ENCODE measurements at places on chromosomes 3 and 15. TPM values are rescaled to one million over a fixed set of nuclear protein-coding genes. Genes with fewer than 3 reads are reported as not detected.

The RAB6B gene
- 43.2 TPM for total RNA-seq

The CXCR6 gene
- not detected for total RNA-seq

The TRPM1 gene
- not detected for total RNA-seq

The LDHAL6B gene
- not detected for total RNA-seq

The MED12L gene
- total RNA-seq: 6.1 TPM

The EXD1 gene
- 1.2 TPM for total RNA-seq

The LRRN1 gene
- 24.9 TPM for total RNA-seq

The FEZF2 gene
- total RNA-seq: 12.2 TPM

The GOLGA8Q gene
- not detected for total RNA-seq

The RARRES1 gene
- 4.5 TPM for total RNA-seq

The CPA3 gene
- total RNA-seq: not detected

The HES1 gene
- total RNA-seq: 14.7 TPM

The EFHB gene
- 0.41 TPM for total RNA-seq

The DPPA2 gene
- not detected for total RNA-seq

The SAMMSON gene
- not detected for total RNA-seq

The CCDC71 gene
- 17.9 TPM for total RNA-seq

The DNAJB8 gene
- total RNA-seq: not detected

The GOLGA8K gene
- total RNA-seq: 0.41 TPM

The LARP6 gene
- total RNA-seq: 16.3 TPM

The PRR20G gene
- not detected for total RNA-seq

The CNTN3 gene
- total RNA-seq: 50.1 TPM

The DIS3L gene
- 43.2 TPM for total RNA-seq

The NRROS gene
- 0.82 TPM for total RNA-seq

The VPS33B gene
- total RNA-seq: 15.5 TPM

The PIF1 gene
- total RNA-seq: 0.82 TPM

The SPINK8 gene
- not detected for total RNA-seq

The ADAMTSL3 gene
- 17.1 TPM for total RNA-seq

The IL17RB gene
- total RNA-seq: 1.6 TPM

The NCEH1 gene
- total RNA-seq: 4.9 TPM

Measured in frontal cortex (tissue), 4 donors.